ENCODE measurements at places on chromosomes 7 and 10.
A peak's percentile ranks its signal among the peaks of the same experiment; 100 is the strongest.

DNA sequence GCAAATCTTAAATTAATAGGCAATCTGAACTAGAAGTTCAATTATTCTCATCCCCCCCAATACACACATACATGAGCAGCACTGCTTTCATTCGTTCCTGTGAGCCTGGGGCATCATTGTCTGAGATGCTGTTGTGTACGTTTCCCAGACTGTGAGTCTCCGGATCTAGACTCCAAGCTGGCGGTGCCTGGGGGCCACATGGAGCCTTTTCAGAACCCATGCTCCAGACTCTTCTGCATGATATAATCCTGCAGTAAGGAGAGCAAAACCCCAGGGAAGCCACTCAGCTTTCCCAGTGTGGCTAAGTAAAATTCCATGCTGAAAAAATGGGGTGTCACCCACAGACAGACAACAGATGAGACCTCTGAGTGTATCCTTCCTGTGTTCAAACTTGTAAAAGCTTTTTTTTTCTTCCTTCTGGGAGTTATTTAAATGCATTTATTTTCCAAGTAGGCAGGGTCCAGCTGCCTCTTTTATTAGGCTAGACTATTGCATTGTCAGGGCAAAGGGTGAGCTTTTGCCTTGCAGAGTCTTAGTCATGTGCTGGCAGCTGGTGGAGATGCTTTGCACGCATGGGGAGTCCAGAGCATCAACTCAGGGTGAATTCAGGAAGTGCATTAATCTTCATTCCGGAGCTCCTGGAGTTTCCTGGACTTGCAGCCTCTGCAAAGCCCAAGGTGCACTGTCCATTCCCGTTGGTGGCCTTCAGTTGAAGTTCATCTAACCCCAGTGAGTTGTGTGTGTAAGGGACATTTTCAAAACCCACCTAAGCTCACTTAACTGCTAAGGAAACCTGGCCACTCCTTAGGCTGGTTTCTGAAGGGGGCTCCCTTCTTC is 185.7 kb upstream of the ADO start:
- no peak for DNase-seq

DNA sequence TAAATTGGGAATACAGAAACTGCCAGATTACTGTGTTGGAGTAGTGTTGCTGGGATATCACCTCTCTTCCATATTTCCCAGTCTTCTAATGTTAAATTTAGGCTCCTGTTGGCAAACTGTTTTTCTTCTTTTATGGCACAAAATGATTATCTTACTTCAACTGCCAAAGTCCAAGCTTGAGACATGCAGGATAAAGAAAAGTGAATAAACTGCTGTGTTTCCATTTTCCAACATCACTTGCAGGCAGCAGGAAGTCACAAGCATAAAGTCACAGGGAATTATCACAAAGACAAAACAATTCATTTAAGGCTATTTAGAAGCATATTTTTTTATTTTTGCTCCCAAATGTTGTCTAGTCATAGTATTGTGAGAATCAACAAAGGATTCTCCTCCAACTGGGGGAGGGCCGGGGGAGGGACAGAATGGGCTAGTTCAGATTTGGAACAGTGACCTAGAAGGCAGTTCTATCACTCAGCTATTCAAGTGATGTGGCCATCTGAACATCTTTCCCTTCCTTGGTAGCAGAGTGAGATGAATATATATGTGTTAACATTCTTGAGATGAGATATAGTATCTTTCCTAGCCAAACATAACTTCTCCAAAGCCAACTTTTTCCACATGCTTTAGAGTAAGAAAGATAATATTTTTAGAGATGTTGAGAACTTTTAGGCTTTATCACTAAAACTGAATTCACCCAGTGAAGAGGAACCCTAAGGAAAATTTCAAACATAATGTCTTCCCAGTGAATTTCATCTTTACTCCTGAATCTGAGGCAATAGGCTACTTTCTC is 364.7 kb downstream of the CTNNA3 start:
- no peak for DNase-seq

- DNase-seq = peak; percentile 64
These were observed 86.3 kb downstream of the RNF216 start for GRCh38 chr7:5694912-5695726.

DNA sequence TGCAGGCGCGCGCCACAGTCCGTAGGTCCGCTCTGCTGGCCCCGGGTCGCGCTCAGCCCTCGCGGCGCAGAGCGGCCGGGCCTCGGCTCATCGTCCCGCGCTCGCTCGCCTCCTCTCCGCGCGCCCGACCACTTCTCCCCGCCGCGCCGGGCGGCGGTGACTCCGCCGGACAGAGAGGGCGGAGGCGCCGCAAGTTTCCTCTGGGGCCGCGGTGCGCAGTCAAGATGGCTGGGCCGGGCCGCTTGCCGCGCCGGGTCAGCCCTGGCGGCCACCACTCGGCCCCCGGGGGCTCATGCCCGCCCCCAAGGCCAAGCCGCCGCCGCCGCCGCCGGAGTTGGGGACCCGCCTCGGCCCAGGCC is 441 bp downstream of the FZD8 start:
- DNase-seq = no peak

- DNase-seq = no peak
These were observed 775.4 kb downstream of the TYW1 start for GRCh38 chr7:67771846-67772605.

DNA sequence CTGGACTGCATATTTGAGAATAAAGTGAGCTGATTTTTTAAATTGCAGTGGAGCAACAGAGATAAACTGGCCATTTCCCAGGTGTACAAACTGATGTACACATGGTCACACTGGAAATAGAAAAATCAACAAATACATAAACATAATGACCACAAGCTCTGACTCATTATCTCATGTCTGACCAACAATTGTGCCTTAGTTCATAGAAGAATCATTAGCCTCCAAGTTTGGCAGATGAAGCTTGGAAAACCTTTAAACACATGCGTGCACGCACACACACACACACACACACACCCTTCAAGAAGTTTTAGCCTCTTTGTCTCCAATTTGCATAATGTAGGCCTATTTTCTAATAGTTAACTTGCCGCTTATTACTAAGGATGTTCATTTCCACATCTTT is 308.9 kb upstream of the POM121L12 start:
- DNase-seq = no peak

GRCh38 chr7:42104231-42104630 is 132.8 kb downstream of the GLI3 start:
- DNase-seq = no peak

DNA sequence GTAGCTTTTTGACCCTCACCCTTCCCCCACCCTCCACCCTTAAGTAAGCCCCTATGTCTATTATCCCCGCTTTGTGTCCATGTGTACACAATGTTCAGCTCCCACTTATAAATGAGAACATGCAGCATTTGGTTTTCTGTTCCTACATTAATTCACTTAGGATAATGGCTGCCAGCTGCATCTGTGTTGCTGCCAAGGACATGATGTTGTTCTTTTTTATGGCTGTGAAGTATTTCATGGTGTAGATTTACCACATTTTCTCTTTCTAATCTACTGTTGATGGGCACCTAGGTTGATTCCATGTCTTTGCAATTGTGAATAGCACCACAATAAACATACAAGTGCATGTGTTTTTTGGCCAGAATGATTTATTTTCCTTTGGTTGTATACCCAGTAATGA is 232.2 kb downstream of the CACNA2D1 start:
- no peak for DNase-seq

DNA sequence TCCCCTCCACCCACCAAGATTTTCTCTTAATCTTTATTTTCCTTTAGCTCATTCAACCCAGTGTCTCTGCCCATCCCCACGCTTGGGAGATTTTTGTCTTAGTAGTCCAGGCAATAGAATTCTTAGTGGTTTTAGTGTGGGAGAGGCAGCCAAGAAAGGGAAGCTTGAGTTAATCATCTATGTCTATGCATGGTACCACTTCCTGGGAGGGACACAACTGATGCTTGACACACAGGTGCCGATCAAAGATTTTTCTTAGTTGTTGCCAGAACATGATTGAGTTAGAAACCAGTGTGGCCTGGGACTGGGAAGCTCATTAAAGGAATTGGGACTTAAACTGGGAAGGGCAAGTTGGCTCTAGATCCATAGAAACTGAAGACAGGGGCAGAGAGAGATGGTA is 3.1 kb downstream of the STRA8 start:
- DNase-seq = no peak

DNA sequence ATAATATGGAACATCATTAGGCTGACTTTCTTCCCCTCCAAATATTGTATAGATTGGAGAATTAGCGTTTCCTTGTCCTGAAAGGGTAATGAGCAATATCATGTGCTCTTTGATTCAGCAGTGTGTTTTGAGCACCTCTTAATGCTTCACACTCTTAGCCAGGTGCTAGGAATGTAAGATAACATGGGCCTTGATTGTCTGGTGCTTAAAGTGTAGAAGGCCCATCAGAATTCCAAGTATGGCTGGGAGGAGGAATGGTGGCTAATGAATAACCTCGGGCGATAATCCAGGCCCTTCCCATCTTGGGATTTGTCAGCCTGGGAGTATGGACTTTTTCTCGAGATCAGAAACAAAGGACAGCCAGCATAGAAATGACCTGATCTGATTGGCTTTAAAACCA is 8.6 kb downstream of the TSPAN13 start:
- DNase-seq = no peak

DNA sequence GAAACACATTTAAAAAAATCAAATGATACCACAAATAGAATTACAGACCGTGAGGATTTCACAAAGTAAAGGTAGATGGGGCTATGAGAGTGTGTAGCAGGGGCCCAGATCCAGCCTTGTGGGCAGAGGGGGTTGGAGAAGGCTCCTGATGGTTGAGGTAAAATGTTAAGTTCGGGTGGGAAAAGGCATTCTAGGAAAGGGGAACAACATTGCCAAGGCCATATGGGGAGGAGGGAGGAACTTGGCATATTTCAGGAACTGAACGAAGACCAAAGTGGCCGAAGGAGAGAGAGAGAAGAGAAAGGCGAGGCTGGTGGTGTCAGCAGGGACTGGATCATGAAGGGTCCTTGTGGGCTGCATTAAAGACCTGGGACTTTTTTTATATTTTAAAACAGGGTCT is 98.9 kb downstream of the CARD11 start:
- DNase-seq = no peak

- DNase-seq = no peak
These were observed 231.7 kb downstream of the USP6NL start for GRCh38 chr10:11379771-11380170.

DNA sequence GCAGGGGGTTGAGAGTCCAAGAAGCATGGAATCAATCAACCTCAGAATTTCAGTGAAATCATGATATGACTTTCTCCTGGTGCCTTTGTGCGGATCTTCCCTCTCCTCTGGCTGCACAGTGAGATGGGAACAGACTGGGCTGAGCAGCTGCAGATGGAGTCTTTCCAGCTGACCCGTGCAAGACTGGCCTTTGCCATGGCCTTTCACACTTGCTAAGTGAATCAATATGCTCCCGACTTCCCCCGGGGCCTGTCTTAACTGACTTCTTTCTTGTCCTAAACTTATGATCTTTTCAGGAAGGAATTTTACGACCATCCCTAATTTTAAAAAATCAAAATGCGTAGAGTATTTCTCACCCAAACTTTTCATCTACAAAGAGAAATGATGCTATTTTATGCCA is 469.9 kb downstream of the GALNT17 start:
- no peak for DNase-seq

GRCh38 chr7:111074748-111075146 is 16.2 kb upstream of the LRRN3 start:
- no peak for DNase-seq

DNA sequence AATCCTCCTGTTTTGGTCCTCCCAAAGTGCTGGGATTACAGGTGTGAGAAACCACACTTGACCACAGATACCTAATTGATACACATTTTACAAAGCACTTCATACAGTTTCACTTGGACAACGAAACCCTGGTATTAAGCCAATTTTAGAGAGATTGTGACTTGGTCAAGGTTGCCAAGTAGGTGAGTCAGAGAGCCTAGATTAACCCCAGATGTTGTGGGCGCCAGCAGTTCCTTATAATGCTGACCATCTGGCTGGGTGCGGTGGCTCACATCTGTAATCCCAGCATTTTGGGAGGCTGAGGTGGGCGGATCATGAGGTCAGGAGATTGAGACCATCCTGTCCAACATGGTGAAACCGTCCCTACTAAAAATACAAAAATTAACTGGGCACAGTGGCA is 4.9 kb upstream of the PHKG1 start:
- no peak for DNase-seq

- DNase-seq = peak; percentile 67
These were observed 12.4 kb upstream of the HUS1 start for GRCh38 chr7:47991741-47992311.

DNA sequence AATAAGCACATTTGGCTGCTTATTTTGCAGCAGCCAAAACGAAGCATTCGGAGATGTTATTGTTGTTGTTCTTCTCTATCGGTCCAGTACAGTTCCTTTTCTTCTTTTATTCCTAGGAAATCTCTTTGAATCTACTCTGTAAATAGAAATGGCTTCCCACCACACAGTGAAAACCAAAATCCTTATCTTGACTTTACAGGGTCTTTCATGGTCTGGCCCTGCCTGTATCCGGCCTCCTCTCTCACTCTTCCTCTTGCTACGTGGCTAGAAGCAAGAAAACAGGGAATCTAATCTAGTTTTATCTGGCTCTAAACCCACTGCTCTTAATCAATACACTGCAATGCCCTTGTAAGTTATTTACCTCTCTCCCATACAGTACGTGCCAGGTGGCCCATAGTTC is 926.0 kb upstream of the C7orf33 start:
- DNase-seq = no peak
